ENCODE measurements at places on chromosomes 1 and 21.

GRCh38 chr1:83909687-83910086 is 89.2 kb downstream of the TTLL7 start:
- no peak for DNase-seq

GRCh38 chr1:182783068-182783467 is 6.5 kb upstream of the NPL start:
- DNase-seq = no peak

GRCh38 chr21:38626306-38626705 is 128.0 kb upstream of the ERG start:
- DNase-seq = no peak

DNA sequence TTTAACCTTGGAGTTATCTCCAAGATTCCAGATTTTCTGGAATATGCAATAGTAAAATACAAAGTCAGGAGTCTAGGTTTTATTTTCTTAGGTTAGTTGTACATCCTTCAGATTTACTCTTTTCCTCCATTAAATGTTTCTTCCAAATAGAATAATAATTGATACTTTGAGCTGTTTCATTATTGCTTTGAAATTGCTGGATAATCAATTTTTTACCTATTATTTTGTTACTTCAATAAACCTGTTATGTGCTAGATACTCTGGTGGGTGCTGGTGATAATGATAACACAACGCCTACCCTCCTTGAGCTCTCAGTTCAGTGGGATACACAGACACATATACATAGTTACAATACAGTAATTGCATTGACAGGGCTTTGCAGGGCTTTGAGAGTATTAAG is 79.4 kb downstream of the GPR161 start:
- no peak for DNase-seq

DNA sequence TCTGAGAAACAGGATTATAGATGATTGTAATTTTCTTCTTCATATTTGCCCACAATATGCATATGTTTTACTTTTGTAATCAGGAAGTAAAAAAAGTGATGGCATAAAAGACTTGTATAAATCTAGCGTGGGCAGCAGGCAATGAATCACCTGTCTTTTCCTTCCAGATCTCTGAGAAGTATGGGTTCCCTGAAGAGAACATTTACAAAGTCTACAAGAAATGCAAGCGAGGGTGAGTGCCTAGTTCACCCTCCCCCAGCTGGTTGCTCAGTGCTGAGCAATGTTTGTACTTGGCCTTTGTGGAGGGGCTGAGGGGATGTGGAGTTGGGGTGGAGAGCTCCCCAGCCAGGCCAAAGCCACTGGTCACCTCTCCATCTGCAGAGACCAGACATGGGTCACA is 30.7 kb downstream of the GRHL3 start:
- no peak for DNase-seq

DNA sequence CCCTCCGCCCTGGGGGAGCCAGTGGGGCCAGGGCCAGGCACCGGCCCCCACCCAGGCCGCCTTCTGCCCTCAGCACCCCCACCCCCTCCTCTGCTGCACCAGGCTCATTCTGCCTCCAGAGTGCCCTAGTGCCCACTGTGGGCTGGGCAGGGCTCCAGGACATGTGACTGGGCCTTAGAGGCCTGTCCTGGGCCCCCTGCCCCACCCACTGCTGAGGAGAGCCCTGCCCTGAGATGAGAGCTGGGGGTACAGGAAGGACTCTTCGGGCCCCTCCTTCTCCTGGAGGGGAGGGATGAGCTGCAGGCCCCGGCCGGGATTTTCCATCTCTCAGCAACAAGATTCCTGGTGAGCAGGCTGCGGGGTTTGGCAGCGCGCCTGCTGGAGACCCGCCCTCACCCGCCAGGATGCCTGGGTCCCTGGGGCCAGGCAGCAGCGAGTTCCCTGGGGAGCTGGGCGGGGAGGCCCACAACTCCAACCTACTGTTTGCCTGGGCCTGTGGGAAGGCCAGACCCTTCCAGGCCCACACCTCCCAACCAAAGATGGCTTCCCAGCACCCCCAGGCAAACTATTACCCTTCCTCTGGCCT is 14.0 kb downstream of the AHDC1 start:
- DNase-seq = no peak

- peak; percentile 39 for DNase-seq
Measured at GRCh38 chr1:229984310-229984991, 82.6 kb upstream of the GALNT2 start.

GRCh38 chr1:228393268-228393701 is 13.3 kb downstream of the TRIM11 start:
- no peak for DNase-seq

Data from Ammon's horn (tissue), 1 donor.